Activated CD4-positive, alpha-beta T cell treated with anti-CD3 and anti-CD28 coated beads for 36 hours (primary cell): ENCODE measurements at places on chromosomes 2 and 18.

- DNase-seq: no peak
These were observed 74.7 kb upstream of the ZNF236 start for GRCh38 chr18:76747676-76748075.

GRCh38 chr2:80858965-80859364, 554.4 kb upstream of the LRRTM1 start:
- DNase-seq: no peak

GRCh38 chr2:118990757-118991545, 49.0 kb downstream of the MARCO start:
- no peak for DNase-seq

- DNase-seq: peak; percentile 4
These were observed 720.3 kb downstream of the DPP10 start for GRCh38 chr2:115162494-115163293.
